Myometrial cell (primary cell): ENCODE measurements at places on chromosomes 5 and 9. TPM values are rescaled to one million over a fixed set of nuclear protein-coding genes. Genes with fewer than 3 reads are reported as not detected.

Gene WWC1
- not detected in 2 replicates for total RNA-seq

Gene SLC36A2
- not detected in 2 replicates for total RNA-seq

Gene HNRNPK
- 570 and 620 TPM in 2 replicates for total RNA-seq

Gene ENC1
- total RNA-seq, result 11.5 and 21.3 TPM in 2 replicates

Gene FOXI1
- total RNA-seq, result not detected in 2 replicates

Gene LCN1
- not detected in 2 replicates for total RNA-seq

Gene ZFYVE16
- total RNA-seq, result 12.4 and 15.4 TPM in 2 replicates

Gene BTNL8
- total RNA-seq, result not detected in 2 replicates
